Retinal pigment epithelial cell (primary cell): ENCODE measurements at places on chromosomes 3 and 15.

- DNase-seq, result no peak
Observed at GRCh38 chr3:126946405-126946804, 36.5 kb upstream of the PLXNA1 start.

DNA sequence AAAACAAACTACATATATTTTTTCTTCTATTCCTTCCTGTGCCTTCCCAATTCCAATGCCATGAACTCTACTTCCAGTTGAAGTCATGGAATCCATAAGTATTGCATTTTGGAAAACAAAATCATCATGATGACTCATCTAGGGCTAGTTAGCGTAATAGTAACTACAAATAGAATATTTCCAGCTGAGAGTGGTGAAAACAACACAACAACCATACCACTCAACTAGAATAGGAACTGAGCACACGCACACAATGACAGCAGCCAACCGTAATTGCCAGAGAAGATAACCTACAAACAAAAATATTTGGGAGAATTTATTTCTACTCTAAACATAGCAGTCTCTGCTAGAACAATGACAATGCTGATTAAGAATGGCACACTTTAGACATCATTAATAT, 225.9 kb downstream of the FGF12 start:
- no peak for DNase-seq

- DNase-seq, result no peak
Observed at GRCh38 chr3:53139906-53140846, 9.9 kb upstream of the RFT1 start.

- DNase-seq, result peak; percentile 97
Observed at GRCh38 chr3:107217172-107217571, 160.1 kb upstream of the CCDC54 start.

- no peak for DNase-seq
Observed at GRCh38 chr3:193800138-193801043, 207.4 kb downstream of the OPA1 start.

- no peak for DNase-seq
Observed at GRCh38 chr3:172203522-172204258, 164.3 kb downstream of the FNDC3B start.

DNA sequence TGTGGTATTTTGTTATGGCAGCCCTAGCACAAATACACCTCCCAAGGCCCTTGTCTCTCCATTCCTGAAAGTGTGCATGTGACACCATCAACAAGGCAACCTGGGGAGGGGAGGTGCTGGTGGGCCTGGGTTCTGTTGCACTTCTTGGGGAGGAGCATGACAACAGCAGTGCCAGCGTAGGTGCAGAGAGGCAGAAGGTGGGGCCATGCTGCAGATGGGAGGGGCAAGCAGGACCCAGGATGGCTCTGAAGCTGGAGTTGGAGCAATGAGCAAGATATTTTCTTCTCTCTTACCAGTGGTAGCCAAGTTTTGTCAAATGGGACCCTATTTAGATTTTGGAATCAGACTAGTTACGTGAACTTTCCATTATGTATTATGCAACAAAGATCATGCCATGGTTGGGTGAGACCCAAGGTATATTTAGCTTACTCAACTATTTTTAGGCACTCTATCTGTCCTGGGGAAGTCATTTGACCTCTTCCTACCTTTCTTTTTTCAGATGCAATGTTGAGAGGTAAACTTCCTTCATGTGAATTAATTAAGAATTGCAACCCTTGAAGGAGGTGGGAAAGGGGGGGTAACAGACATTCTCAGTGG, 3.4 kb downstream of the FYCO1 start:
- no peak for DNase-seq

DNA sequence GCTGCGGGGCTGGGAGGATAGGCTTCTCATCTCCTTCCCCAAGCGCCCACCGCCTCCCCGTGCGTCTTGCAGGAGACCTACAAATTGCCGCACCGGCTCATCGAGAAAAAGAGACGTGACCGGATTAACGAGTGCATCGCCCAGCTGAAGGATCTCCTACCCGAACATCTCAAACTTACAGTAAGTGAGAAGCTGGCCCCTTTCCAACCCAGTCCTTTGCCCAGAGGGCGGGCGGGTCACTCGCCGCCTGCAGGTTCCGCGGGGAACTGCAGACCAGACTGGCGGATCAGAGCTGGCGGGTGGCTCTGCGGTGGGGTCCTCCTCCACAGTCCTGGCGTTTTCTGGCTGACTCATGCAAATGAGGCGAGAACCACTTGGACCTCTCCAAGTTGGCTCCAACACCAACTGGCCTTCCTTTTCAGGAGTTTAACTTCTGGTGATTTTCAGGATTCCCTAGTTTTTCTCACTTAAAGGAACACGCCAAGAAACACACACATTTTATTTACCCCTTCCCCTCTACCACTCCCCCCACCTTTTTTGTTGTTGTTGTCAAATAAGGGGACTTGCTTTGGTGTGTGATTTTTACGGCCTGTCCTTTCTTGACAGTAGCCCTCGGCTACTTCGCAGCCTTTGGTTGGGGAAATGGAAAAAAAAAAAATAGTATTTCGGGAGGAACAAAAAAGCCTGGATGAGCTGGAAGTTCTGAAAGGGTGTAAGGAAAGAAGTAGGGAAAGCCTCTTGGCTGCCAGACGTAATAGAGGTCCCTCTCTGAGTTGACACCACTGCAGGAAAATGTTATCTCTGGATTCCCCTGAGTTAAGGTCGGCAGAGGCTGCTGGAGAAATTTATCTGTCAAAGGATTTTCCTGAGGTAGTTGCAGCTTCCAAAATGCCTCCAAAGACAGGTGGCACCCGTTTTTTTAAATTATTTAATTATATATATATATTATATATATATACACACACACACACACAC, 1.3 kb downstream of the BHLHE40 start:
- DNase-seq, result no peak

DNA sequence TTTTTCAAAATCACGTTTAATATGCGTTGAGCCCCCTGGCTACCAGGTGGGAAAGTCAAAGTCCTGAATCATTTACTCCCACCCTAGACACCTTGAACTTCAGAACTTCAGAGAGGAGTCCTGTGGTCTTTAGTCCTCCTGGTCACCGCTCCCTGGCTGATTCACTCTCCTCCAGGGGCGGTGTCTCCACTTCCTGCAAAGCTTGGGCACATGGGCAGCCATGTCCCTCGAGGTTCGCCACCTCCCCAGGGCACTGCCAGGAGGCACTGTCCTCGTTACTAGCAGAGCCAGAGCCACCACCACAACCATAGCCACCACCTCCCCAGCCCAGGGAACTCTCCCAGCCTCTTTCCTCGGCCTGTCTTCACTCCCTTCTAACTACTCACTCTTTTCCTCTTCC, 31.0 kb downstream of the LOXL1 start:
- no peak for DNase-seq
